ENCODE measurements at places on chromosomes 13 and 19.

GRCh38 chr13:35964863-35965180 lies 166.4 kb downstream of the DCLK1 start:
- DNase-seq: no peak

GRCh38 chr13:67258482-67258881 lies 28.3 kb upstream of the PCDH9 start:
- no peak for DNase-seq

DNA sequence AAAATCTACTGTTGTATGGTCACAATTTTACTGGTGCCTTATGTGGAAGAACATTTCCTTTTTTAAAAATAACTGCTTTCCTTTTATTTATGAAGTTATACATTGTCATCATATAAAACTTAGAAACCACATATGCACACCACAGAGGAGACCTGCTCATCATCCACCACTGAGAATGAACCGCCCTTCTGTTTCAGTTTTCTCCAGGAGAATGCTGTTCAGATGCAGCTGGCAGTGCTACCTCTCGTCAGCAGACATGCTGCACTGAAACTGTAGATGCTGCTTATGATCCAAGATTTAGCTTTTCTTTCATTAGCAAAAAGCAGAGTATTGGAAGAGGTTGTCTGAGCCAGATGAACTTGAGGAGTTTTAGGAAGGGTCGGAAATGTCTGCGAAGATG lies 10.1 kb downstream of the SLC25A15 start:
- DNase-seq: no peak

GRCh38 chr19:17327654-17328516 lies 6.8 kb downstream of the ANO8 start:
- peak; percentile 51 for DNase-seq

DNA sequence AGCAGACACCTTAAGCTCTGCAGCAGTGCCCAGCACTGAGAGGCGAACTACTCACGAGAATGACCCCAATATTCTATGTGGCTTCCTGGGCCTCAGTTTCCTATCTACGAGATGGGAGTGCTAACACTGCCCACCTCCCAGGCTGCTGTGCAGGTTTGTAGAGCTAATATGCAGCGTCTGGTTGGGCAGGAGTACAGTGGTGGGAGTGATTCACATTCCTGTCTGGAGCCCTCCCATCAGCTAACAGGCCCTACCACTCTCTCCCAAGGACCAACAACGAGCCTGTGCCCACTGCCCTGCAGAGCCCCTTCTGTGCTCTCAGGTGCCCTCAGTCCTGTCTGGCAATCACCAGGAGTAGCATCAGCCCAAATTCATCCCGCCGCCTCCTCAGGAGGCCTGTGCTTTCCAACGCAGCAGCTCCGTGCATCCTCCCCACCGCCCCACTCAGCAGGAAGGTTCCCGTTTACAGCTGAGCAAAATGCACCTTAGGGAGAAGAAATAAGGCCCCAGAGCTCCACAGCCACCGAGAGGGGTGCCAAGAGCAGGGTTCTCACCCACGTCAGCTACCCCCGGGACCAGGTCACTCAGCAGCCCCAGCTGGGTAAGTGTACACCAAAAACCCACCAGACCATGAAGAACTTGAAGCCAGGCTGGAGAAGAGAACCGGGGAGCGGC lies 6.6 kb downstream of the AKT2 start:
- DNase-seq: no peak

GRCh38 chr13:114056205-114057013 lies 76.0 kb downstream of the RASA3 start:
- DNase-seq: no peak

DNA sequence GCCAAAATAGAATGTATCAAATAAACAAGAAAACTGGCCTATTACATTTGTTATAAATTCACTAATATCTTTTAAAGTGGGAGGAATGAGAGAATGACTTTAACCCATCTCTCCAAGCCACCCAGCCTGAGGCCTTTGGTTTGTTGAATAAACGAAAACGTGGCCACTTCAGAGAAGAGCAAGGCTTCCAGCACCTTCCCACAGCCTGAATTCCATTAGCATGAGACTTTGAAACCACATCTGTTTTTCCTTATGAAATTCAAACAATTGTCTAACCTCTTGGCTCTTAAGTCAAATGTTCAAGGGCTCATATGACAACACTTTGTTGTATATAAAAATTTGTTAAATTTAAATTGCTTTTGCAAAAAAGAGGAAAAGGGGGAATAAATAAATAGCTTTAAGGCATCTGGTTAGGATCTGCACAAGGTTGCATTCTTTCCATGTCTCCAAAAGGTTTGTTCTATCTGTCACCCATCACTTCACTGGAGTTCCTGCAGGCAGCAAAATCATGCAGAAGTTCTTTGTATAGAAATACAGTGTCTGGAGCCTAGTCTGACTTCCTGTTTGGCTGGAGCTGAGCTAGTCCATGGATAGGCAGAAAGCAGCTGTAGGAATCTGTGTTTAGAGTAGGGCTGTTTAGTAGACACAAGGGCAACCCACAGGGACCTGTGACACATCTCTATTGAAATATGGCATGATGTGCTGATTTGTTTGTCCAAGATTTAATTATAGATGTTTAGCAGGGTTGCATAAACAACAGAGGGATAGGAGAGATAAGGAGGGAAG lies 502.3 kb downstream of the KCTD12 start:
- DNase-seq: no peak

GRCh38 chr19:8567522-8568172 lies 9.6 kb downstream of the MYO1F start:
- no peak for DNase-seq

DNA sequence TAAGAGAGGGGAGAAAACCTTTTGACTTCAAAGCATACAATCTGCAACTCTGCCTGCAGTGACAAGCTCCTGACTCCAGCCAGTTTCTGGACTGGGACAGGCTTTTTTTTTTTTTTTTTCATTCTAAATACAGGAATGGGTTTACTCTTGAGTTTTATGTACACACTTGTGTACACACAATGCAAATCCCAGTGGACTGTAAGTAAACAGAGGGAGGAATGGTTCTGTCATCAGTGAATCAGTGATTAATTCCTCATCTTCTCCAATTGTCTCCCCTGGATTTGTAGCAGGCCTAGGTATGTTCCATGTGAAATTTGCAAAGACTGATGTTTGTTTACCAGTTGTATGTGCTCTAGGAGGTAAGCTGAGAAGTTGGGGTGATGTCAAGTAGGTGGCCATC lies 184.8 kb downstream of the SHISA2 start:
- DNase-seq: no peak

DNA sequence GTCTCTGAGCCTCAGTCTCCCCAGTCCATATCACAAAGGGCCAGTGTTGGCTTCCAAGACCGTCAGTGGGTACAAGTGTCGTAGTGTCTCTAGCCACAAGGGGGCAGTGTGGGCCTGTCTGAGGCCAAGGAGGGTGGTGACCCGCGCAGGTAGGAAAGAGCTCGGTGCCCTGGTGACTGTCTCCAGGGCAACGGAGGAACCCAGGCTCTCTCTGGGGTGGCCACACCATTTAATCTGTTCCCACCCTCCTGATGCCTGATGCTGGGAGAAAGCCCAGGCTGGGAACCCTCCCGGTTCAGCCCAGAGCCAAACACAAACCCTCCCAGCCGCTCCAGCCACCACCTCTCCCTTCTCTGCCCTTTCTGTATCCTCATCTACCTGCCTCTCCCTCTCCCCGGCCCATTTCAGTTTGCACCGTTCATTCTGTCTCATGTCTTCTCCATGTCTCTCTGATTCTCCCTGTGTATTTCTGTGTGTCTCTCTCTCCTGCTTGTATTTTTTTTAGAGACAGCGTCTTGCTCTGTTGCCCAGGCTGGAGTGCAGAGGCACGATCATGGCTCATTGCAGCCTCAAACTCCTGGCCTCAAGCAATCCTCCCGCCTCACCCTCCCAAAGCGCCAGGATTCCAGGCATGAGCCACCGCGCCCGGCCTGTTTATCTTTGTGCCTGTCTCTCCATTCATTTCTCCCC lies 17.5 kb upstream of the MEIS3 start:
- DNase-seq: peak; percentile 78
